ENCODE measurements at places on chromosomes 1 and 21. TPM values are rescaled to one million over a fixed set of nuclear protein-coding genes. Genes with fewer than 3 reads are reported as not detected.

Gene COL11A1
- total RNA-seq = not detected

- no peak for DNase-seq
These were observed 59.7 kb downstream of the UBE2T start for GRCh38 chr1:202282025-202282371.

DNA sequence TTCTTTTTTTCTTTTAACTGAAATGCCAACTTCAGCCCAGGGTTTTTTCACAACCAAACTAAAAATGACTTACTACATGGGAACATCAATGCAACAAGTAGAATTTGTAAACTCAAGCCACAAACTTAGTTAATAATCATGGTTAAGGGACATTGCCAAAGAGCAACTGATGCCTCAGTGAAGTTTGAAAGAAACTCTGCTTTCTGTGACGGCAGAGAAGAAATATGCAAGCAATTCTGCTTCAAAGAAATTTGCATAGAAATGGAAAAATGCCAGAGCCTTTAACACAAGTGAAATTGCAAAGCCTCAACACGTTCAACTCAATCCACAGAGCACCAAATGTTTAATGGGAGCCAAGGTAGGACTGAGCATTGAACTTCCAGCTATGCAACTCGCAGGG, 5.0 kb upstream of the CHD5 start:
- DNase-seq = no peak

Gene BRWD1
- 28.7 TPM for total RNA-seq

DNA sequence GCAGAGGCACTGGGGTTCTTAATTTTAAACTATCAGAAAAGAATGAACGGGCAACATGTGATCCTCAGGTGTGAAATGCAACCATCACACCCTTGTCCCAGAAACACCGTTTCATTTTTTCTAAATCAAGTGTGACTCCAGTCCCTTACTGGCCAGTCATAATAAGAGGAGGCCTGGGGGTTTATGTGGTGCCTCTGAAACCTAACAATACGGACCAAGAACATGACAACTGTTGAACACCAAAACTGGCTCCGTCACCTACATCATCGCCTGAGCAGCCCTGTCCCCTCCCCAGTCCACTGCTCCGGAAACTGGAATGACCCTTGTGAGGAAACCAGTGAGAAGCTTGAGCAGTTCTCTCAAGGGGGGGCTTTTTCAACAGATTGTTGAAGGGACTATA, 55.9 kb upstream of the KIF26B start:
- no peak for DNase-seq

DNA sequence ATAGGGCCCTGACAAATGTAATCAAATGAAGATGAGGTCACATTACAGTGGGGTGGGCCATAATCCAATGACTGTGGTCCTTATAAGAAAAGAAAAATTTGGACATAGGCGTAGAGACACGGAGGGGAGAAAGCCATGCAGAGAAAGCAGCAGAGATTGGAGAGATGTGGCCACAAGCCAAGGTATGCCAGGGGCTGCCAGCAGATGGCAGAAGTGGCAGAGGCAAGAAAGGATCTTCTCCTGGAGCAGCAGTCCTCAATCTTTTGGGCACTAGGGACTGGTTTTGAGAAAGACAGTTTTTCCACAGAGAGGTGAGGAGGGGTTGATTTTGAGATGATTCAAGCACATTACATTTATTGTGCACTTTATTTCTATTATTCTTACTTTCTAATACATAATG, 355.1 kb downstream of the NPHP4 start:
- peak; percentile 38 for DNase-seq

DNA sequence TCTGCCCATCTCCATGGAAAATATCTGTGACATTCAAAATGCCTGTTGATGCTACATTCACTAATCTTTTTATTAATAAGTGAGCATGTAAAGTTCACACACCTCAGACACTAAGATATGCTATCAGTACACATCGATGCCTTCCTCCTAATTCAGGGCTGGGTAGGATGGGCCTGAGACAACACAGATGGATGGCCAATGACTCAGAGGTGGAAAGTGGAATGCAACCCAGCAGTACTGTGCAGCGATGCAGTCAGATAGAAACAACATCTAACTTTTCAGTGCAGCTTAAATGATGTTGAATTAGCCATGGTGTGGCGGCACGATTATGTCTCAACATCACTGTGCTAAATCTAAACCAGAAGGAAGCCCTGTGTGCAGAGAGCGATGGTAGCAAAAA, 161.6 kb upstream of the KCNJ15 start:
- DNase-seq = no peak

- DNase-seq = peak; percentile 45
These were observed 13.6 kb downstream of the PCNX2 start for GRCh38 chr1:233281711-233282581.

DNA sequence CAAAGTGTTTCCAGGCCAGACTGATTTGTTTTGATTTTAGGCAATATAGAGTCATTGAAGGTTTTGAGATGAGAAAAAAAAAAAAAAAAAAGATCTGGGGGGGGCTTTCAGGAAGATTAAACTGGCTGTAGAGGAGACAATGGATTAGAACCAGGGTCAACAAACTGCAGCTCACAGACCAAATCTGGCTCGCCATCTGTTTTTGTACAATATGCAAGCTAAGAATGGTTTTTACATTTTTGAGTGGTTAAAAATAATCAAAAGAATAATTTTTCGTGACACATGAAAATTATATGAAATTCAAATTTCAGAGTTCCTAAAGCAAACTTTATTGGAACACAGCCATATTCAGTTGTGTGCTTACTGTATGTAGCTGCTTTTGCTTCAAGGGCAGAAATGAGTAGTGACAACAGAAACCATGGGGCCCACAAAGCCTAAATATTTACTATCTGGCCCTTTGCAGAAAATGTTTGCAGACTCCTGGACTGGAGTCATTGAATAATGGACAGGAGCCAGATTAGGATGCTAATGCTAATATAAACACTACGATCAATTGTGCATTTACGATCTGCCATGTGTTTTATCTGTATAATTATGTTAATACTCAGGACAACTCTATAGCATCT, 375.7 kb upstream of the DAB1 start:
- DNase-seq = no peak

DNA sequence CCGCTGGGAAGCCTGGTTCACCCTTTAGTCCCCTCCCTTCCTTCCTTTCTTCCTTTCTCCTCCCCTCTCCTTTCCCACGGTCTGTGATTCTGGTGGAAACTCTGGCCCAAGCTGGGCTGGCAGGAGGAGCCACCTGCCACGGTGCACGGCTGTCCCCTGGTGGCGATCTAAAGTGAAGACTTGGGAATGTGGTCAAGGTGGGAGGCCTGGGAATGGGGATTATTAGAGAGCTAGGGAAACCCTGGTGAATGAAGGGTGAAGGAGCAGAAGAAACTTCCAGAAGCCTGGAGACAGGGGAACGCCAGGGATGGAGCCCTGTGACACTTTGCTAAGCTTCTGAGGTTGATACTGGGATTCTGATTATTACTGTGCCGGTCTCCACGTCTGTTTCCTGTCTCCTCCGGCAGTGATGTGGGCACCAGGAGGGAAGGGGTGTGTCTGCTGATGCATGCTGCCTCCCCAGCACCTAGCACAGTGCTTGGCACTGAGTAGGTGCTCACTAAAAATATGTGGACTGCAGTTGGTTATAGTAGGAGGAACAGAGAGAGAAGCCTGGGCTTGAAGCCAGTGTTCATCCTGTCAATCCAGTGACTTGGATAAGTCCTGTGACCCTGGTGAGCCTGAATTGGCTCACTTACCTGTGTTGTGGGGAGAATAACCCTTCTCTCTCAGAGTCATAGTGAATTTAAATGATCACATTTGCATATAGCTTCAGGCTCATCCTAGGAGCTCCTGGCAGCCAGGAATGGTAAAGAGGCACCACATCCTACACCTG, 71.2 kb upstream of the NBPF3 start:
- peak; percentile 69 for DNase-seq

Data from activated CD4-positive, alpha-beta memory T cell treated with anti-CD3 and anti-CD28 coated beads for 36 hours (primary cell).